Dermis blood vessel endothelial cell (primary cell): ENCODE measurements at places on chromosomes 1 and 21.

DNA sequence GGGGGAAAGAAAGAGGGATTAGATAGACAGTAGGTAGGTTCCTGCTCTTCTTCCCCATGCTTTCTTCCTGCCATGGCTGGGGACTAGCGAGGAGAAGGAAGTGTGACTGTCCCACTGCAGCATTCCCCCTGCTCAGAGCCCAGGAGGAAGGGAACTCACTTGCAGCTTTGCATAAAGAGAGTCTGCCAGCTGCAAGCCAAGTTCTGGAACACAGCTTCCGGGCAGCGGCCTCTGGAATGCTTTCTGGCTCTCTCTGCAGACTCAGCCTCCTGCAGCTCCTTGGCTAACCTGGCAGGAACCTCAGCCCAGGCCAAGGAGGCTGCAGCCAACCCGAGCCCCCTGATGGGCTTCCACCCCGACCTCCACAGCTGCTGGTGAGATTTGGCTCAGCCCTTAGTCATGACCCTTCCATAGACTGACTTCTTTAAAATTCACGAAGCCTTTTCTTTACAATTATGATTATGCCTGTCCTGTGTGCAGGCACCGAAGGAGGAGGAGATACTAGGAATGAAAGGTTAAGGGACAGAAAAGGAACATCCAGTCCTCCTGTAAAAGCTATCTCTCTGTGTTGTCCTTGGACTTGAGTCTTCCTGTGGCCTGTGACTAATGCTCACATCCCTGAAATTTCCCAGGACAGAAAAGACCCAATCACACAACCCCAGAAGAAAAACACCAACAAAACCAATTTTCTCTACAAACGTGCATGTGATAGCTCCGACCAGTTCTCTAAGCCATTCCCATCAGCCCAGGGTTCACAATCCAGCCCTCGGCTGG lies 108.2 kb upstream of the OLIG2 start:
- DNase-seq, result no peak

- peak; percentile 33 for DNase-seq
Measured at GRCh38 chr1:15174615-15174983, 21.1 kb downstream of the TMEM51 start.

- peak; percentile 57 for DNase-seq
Measured at GRCh38 chr1:214362188-214362882, 81.4 kb downstream of the SMYD2 start.

GRCh38 chr1:21537932-21538630 lies 28.9 kb downstream of the ALPL start:
- DNase-seq, result peak; percentile 15

DNA sequence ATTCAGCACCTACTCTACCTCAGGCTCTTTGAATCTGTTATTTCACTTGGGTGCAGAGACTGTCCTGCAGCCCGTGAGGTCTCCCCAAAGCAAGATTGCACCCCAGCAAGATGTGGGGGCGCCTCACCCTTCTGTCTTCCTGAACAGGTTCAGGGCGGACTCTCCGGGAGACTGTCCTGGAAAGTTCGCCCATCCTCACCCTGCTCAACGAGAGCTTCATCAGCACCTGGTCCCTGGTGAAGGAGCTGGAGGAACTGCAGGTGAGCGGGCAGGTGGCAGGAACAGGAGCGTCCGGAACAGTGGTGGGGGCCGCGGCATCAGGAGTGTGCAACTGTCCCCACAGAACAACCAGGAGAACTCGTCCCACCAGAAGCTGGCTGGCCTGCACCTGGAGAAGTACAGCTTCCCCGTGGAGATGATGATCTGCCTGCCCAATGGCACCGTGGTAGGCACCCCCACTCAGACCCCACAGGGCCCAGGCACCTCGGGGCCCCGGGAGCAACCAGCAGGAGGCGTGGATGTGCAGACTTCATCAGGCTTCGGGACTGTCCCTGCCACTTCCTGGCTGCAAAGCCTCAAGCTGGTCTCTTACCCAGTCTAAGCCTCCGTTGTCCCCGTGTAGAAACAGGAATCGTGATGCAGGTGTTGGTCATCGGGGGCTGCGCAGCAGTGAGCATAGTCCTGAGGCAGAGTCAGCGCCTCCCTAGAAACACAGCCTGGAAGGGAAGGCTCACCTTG lies 5.9 kb upstream of the MTFR1L start:
- no peak for DNase-seq
